ENCODE measurements at places on chromosomes 1 and 21. TPM values are rescaled to one million over a fixed set of nuclear protein-coding genes. Genes with fewer than 3 reads are reported as not detected.
A peak's percentile ranks its signal among the peaks of the same experiment; 100 is the strongest.

DNA sequence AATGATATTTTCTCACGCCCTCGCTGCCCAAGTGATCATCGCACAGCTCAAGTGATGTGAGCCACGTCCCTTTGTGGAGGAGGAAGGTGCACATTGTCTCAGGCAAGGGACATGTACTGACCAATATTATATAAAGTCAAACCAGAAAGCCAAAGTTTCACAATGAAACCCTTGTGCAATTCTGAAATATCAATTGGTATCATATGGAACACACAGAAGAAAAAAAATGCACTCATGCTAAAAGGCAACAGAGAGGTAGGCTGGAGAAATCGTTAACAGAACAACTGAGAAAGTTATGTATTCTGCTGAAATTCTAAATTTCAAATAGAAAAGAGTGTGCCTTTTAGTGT, 1.9 kb downstream of the JAM2 start:
- no peak for DNase-seq

The AGT gene
- polyA plus RNA-seq: 191 TPM

DNA sequence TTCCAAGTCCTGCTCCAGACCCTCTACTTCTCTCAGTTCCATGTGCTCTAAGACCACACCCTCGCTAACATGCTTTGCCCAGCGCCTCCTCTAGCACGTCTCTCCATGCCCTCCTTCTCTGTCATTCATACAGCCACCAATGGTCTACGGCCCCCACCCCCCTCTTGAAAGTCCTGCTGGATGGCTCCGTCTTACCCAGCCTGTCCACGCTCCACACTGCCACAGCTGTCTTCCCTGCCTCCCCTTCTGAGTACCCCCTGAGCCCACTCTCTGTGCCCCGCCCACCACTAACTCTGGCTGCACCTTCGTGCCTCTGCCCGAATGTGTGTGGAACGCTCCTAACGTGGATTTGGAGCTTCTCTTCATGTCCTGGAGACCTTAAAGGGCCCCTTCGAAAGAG, 244.6 kb downstream of the TRABD2B start:
- no peak for DNase-seq

DNA sequence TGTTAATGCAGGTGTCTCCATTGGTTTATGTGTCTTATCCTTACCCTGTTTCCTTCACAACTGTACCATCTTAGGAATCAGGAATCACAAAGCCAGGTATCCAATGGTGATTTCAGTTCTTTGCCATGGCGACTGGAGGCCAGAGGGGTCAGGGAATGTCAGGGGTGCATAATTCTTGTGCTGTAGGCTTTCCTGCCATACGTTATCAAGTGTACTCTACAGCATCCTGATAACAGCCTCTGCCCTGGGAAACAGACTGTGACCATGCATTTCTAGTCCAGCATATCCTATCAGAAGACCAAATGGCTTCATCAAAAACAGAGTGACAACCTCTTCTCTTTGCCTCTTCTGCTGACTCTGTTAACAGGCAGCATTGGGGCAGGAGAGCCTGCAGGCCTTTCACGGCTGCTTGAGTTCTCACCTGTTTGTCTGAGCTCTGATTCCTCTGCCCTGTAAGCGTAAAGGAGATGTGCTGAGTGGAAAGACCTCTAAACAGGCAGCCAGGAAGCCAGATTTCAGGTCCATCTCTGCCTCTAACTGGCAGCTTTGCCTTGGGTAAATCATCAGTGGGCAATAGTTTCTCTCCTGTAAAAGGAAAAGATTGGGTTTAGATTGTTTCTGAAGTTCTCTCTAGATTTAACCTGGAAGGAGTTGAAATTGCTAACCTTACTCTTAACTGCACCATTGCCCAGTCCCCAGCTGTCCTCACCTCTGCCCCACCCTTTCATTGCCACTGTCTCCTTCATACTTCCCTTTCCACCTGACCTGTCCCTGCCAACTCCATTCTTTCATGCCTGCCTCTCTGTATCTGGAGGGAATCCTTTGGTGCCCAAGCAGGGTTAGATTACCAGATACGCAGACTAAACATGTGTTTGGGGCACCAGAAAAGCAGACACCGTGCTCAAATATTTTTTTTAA, 80.2 kb downstream of the LRRC8D start:
- DNase-seq: peak; percentile 49

GRCh38 chr1:151416231-151416630, 16.9 kb downstream of the PSMB4 start:
- no peak for DNase-seq

- DNase-seq: no peak
Observed at GRCh38 chr1:24966121-24966723, 36.1 kb upstream of the RUNX3 start.
